Stimulated activated CD4-positive, alpha-beta T cell treated with anti-CD3 and anti-CD28 coated beads, TNF-alpha, amount 100 ng/mL, for 24 hours (primary cell): ENCODE measurements at places on chromosomes 1 and 21.

DNA sequence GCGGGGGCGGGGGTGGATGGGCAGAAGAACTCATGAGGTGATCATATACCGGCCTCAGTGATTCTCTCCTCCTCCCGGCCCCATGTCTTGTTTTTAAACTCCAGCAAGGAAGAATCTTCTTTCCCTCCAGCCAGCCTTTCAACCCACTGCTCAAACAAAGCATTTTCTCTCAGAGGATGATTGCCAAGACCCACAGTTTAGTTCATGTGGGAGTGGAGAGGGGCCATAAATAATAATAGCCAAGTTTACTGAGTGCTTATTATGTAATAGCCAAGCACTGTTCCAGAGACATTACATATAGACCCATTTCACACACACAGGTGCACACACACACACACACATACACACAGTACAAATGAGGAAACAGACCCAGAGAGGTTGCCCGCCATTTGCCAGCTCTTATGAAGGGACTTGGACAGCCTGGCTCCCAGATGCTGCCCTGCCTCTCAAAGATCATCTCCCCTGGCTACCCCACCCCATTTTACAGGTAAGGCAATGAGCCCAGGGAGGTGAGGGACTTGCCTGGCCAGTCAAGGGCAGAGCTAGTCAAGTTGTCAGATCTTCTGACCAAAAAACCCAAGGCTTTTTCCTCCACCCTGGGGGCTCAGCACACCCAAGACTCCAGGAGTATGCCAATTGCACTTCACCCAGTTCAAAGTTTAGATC, 18.0 kb upstream of the BCAR3 start:
- no peak for DNase-seq

DNA sequence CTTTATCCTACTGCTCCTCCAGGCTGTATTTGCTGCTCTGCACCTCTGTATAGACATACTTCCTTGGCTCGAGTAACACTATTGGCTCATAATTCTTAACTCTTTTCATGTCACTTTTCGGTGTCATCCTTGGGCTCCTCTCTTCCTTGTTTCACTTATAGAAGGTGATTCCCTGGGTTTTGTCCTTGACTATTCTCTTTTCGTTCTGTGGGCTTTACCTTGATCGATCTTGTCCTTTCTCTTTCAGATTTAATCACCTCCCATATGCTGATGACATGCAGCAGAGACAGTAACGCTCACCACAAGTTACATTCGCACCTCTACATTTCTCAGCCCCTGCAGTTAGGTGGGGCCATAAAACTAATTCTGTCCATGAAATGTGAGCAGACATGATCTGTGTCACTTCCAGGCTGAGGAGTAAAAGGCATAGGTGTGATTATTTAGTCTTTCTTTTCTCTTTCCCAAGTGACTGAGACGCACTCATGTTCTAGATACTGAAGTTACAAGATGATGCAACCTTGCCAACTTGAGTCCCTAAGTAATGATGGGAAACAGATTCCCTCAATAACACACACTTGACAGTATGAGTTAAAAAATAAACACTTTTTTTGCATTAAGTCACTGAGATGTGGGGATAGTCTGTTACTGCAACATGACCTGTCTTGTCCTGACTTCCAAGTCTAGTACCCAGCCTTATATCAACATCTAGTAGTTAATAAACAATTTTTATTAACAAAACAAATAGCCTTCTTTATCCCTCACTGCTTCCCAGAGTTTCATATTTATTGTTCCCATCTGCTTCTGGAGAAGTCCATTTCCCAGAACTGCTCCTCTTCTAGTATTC, 49.9 kb upstream of the HAO2 start:
- DNase-seq = no peak

DNA sequence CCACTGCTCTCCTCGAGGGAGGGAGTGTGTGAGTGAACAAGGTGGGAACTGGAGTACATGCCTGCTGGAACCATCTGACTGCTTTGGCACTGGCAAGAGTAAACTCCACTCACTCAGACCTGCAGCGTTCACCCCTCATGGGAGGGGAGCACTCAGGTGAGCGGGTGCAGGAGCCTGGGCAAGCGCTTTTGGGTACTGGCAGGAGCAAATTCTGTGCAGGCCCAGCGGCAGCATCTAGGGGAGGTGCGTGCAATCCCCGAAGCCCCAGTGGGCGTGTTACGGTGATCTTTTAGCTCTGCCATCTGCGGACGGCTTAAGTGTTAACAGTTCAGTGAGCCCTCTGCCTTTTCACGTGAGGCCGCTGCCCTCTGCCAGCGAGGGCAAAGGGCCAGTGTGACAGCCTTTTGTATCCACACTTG, 127.4 kb downstream of the PATJ start:
- no peak for DNase-seq

DNA sequence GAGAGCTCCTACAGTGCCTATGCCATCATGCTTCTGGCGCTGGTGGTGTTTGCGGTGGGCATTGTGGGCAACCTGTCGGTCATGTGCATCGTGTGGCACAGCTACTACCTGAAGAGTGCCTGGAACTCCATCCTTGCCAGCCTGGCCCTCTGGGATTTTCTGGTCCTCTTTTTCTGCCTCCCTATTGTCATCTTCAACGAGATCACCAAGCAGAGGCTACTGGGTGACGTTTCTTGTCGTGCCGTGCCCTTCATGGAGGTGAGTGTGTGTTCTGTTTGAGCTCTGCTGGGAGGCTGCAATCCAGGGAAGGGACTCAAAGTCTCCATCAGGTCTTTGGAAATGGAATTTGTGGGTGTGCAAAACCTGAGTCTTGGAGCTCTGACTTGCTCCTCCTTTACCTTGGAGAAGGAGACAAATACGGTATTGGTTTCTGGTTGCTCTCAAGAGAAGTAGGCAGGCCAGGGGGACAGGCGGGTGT, 658 bp downstream of the GPR37L1 start:
- DNase-seq = no peak
